ENCODE measurements at places on chromosomes 11 and 22.
A peak's percentile ranks its signal among the peaks of the same experiment; 100 is the strongest.

- DNase-seq: no peak
These were observed 3.0 kb downstream of the ADAMTS15 start for GRCh38 chr11:130451231-130452019.

DNA sequence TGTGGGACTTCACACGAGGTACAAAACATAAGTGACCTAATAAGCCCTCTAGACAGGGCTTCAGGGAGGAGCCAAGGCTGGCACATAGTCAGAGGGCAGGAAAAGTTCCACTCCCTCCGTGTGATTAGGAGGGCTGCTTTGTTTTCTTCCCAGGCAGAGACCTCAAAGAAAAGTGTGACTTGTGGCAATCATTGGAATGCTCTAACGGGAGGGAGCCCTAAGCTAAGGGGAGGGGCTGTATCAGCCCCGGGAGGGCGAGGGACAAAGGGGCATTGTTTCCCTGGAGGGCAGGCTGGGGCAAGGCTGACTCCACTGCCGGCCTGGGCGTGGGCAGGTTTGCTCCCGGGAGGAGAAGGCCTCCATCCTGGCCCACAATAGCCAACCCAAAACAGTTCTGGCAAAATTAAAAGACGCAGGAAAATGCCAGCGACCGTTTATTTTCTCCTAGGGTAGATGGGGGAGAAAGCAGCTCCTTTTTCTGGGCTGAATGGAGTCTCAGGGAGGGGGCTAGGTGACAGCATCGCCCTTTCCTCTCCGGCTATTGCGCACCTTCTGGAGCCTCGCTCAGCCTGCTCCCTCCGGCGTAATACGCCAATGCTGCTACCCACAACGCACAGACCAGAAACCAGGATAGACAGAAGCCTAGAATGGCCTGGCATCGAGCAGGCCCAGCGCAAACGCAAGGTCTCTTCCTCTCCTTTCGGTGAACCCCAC lies 60.2 kb downstream of the ENDOD1 start:
- DNase-seq: no peak

DNA sequence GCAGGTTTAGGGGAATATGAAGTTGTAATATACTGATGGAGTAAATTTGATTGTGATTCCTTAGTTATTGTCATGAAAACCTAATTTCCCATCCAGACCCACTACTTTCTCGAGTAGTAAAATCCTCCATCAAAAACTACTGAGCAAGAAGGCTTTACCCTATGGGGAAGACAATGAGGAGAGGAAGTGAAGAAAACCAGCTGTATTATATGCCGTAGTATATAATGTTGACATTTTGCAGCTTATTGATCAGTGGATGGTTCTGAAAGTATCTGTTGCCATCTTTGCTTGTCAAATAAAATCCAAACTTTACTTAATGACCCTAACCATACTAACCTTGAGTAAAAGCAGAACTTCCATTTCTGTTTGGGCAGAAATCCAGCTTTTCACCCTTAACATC lies 292.8 kb upstream of the RAG2 start:
- no peak for DNase-seq

DNA sequence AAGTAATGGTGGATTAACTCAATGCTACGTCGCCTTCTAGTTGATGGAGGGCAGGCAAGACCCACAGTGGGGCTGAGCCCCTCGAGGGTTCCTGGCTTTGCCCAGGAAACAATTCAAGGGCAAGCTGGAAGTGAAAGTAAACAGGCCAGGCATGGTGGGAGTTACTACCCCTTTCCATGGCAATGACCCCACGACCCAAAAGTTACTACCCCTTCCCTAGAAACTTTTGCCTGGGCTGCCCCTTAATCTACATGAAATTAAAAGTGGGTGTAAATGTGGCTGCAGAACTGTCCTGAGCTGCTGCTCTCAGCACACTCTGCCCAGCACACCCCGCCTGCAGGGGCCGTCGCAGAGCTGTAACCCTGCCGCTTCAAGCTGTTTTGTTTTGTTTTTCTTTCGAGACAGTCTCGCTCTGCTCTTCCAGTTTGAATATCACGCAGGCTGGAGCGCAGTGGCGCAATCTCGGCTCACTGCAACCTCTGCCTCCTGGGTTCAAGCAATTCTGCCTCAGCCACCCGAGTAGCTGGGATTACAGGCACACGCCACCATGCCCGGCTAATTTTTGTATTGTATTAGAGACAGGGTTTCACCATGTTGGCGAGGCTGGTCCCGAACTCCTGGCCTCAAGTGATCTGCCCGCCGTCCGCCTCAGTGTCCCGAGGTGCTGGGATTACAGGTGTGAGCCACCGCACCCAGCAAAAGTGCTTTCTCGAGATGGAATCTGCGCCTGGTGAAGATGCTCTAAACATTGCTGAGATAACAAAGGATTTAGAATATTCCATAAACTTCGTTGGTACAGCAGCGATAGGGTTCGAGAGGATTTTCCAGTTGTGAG lies 5.9 kb upstream of the RNH1 start:
- DNase-seq: no peak

GRCh38 chr22:19138217-19139000 lies 6.0 kb downstream of the ESS2 start:
- no peak for DNase-seq

DNA sequence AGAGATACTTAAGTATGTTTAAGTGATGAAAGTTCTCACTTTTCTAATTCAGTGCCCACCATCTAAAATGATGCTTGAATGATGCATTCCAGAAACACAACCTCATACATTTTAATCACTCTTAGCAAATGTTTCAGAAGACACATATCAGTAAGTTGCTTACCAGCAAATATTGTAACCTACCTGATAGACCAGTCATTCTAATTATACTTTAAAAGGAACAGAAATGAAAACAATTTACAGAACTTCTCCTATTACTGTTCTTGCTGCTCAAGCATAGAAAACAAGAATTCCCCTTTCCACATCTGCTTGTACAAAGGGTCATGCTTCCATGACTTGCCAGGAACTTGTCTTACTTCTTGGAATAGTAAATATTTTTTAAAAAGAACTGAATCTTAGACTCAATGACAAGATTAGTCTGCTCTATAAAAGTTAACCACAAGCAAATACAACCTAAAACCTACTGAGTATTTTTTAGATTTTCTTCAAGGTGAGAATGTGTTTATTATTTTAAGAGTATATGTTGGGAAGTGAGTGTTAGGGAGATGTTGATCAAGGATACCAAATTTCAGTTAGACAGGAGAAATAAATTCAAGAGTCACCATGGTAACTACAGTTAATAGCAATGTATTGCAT lies 82.0 kb upstream of the SC5D start:
- no peak for DNase-seq

DNA sequence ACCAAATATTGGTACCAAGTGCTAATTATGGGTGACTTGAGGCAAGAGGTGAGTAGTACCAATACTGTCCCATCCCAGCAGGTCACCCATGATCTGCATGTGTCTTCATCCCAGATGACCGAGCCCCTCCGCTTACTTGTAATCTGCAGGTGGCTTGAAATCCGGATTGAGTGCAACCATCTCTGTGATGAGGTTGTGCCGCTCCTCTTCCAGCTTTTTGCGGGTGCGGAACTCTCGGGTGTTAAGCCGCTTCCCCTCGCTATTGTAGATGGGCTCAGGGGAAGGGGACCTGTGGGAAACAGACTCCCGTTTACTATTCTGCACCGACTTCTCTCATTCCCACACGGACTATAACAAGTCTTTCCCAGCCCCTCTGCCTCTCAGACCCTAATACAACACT lies 8.2 kb downstream of the SF1 start:
- DNase-seq: peak; percentile 21

- no peak for DNase-seq
These were observed 13.3 kb downstream of the TSPO start for GRCh38 chr22:43164636-43165035.

- DNase-seq: peak; percentile 75
These were observed 158.8 kb upstream of the NAV2 start for GRCh38 chr11:19553683-19554333.

DNA sequence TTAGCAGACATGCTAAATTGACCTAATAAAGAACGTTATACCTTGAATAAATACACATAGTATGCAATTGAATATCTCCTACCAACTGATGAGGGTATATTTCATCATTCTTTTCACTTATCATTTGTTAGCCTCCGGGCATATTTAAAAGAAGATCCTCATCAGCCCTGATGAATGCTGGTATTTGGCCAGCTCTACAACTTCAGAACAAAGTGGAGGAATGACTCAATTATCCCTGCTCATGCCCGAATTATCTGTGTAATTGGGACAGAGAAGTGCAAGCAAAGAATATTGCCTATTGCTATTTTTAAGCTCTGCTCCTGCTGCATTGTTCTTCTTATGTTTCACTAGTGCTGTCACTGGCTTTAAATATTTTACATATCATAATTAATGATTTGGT lies 622.1 kb downstream of the METTL15 start:
- DNase-seq: no peak

DNA sequence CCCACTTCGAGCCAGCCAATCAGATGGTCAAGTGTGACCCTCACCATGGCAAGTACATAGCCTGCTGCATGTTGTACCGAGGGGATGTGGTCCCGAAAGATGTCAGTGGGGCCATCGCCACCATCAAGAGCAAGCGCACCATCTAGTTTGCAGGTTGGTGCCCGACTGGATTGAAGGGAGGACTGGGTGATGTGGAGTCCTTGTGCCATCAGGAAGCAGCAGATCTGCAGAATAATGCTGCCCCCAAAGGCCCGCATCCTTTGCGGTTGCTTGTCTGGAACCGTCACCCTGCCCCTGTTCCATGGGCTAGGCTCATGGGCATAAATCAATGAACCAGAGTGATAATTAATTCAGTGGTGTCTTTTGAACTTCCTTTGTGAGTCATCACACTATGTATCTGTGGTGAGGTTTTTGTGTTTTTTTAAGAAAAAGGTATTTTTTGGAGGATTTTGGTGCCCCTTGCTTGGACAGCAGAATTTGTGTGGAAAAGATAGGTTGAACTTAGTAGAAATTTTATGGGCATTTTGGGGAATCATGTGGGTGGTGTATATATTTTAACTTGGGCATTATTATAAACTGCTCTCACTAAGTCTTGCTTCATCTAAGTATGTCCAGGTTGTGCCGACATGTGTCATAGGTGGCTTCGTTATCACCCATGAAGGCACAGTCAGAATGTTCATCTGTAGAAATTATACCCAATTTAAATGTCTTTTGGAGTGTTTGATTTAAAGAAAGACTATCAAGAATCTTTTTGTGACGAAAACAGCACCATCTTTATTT lies 22.3 kb downstream of the LRRC74B start:
- no peak for DNase-seq

GRCh38 chr11:70141486-70142220 lies 61.4 kb upstream of the FADD start:
- DNase-seq: no peak

DNA sequence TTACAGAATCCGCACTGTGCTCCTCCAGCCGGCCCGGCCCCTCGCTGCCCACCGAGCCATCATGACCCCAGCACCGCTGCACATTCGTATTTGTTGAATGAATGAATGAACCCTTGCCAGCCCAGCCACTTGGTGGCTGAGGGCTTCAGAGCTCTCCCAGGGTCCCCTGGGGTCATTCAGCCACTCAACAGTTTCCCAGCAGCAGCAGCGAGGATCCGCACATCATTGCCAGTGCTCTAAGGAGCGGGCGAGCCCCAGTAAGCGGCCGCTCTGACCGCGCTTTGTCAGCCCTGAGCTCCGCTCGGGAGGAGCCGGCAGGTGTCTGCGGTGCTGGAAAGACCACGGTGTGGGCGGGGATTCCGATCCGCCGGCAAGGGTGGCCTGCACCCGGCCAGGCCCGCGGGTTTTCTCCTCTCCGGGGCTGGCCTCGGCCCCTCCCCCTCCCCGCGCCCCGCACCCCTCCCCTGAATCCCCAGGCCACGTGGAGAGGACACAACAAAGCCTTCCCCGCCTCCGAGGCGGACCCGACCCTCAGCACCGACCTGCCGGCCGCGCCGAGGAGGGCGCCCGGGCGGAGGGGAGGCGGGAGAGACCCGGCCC lies 563 bp downstream of the BID start:
- DNase-seq: peak; percentile 70

DNA sequence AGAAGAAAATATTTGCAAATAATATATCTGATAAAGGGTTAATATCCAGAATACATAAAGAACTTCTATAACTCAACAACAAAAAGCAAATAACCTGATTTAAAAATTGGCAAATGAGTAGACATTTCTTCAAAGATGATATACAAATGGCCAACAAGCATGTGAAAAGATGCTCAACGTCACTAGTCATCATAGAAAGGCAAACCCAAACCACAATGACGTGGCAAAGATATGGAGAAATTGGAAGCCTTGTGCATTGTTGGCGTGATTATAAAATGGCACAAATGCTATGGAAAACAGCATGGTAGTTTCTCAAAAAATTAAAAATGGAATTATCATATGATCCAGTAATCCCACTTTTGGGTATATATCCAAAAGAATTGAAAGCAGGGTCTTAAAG lies 466.3 kb downstream of the TBC1D22A start:
- no peak for DNase-seq

DNA sequence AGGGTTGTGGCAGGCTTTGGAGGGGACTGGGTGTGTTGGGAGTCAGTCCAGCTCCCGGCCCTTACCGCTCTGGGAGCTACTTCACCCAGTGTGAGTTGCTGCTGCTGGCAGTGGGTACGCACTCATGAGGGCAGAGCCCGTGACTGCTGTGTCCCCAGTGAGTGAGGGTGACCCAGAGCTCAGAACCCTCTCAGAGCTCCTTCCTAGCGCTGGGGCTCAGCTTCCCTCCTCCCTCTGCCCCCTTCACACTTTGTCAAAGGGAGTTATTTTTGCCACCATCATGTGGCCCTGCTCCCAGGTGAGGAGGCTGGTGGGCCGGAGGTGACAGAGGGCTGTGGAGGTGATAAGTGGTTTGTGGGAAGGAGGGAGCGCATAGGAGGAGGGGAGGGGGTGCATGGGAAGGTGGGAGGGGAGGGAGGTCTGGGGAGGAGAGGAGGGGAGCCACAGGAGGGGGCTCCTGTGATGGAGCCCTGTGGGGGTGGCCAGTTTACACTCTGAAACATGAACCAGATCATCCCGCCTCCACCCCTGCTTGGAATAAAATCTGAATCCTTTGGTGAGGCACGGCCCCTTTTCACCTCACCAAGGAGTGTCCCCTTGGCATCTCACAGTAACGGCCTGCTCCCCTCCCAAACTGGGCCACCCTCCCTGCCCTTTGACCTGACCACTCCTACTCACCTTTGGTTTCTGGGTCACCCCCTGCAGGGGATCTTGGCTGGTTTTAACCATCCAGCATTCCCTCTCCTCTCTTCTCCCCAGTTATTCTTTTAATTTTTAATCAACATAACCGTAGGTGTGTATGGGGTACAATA lies 9.9 kb downstream of the NDUFV1 start:
- no peak for DNase-seq

All from activated CD4-positive, CD25-positive, alpha-beta regulatory T cell treated with anti-CD3 and anti-CD28 coated beads, Interleukin-2, amount 50 U/mL, for 72 hours (primary cell).